Cardiac fibroblast (primary cell): ENCODE measurements at places on chromosomes 5 and 9.

GRCh38 chr5:50947906-50948683, 281.7 kb downstream of the PARP8 start:
- no peak for DNase-seq

DNA sequence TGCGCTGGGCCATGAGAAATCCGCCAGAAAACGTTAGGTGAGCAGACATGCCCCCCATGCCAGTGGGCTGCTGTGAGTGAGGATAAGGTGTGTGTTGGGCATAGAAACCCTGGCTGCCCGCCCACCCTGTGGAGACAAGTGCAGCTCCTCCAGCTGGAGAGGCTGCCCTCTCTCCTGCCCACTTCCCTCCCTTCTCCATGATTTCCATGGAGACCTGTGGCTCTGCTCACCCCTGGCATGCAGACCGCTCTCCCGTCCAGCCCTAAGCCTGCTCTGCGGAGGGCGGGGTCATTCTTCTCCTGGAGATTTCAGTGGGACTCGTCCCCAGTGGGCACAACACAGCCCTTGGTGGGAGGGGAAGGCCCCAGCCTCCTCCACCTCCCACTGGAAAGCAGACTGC, 133.0 kb upstream of the FAM120A start:
- no peak for DNase-seq

DNA sequence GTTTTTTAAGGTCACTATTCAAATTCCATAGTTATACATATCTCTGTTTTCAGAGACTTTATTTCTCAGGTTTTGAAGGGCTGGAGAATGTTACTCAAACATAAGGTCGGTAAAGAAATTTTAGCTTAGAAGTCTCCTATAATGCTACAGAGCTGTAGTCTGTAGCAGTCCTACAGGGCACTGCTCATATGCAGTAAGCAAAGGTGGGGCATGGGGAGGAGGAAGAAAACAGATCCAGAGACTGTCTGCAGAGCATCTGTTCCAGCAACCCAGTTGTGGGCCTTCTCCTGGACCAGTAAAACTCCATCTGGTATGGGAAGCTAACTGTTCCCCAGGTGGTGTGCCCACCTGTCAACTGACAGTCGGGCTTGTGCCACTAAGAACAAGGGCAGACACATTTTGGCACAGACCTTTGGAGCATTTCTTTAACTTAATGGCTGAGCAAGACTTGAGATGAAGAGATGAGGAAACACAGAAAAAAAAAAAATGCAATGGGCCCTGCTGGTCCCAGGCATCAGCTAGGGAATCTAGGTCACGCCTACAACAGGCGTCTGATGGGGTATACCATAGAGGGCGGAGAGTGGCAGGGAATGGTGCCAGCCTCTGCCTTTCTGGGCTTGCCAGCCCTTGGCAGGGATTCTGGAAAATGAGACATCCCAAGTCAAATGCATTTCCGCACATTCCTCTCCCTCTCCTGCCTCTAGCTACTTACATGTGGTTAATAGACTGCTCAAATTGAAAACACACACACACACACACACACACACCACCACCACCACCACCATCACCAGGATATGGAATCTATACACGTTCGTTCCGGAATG, 218.9 kb downstream of the ARL15 start:
- peak; percentile 33 for DNase-seq

DNA sequence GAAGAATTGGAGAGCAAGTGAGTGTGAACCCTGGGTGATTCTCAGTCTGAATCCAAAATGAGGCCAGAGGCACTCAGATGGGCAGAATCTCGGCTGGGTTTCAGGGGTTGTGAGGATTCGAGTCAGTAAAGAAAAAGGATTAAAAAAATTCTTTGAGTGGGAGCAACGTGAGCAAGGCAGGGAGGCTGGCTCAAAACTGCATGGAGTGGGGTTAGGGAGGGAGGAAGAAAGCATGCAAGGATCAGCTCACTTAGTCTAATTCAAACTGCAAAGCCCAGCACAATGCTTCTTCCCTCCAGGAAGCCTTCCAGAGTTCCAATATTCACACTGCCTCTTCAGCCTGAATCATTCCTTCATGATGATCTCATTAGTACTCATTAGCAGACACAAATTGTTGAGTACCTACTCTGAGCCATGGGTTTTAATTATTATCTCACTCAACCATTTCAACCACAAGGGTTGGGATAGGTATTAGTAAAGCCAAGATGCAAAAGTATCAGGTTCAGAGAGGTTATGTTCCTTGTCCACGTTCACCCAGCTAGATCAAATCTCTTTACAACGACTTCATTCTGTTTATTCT, 95.8 kb downstream of the BRINP1 start:
- DNase-seq = no peak

DNA sequence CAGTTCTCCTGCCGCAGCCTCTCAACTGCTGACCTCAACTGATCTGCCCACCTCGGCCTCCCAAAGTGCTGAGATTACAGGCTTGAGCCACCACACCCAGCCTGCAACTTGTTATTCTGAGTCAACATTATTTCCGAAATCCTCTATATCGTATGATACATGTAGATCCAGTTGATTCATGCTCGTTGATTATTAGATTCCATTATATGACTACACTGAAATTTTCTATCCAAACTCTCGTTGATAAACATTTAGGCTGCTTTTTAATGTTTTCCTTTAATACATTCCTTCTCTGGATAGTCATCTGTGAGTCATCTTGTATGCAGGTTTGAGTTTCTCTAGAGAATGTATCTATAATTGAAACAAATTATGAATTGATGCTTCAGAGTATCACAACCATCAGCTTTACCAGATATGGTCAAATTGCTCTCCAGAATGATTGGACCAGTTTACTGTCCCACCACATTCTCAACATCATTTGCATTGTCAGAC, 4.1 kb downstream of the CDK7 start:
- peak; percentile 26 for DNase-seq

DNA sequence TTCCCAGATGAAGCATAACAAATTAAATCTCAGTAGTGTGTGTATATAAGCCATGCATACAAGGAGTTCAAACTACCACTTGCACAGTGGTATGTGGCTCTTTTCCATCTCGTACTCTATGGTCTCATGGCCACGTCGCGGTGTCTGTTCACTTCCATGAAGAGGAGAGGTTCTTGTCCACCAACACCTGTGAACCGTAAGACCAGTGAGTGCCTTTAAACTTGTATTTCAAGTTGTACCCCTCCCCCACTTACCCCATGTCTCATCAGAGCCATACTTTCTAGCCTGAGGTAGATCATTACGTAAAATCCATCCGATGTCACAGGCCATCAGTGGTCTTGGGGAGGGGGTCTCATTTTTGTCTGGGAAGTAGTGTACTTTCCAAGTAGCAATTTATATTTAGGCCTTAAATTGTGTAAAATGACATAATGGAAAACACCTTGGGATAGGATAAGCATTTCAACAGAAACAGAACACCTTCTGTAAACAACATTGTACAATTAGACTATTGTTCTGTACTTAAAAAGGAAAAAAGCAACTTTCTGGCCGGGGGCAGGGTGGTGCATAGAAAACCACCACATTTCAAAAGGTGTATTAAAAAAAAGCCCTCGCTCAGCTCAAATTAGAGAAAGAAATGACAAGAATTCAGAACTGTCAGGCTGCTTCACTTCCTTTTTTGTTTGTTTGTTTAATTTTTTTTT, 163.0 kb downstream of the SMARCA2 start:
- no peak for DNase-seq

- peak; percentile 15 for DNase-seq
Measured at GRCh38 chr5:90878081-90878480, 319.5 kb downstream of the ADGRV1 start.

DNA sequence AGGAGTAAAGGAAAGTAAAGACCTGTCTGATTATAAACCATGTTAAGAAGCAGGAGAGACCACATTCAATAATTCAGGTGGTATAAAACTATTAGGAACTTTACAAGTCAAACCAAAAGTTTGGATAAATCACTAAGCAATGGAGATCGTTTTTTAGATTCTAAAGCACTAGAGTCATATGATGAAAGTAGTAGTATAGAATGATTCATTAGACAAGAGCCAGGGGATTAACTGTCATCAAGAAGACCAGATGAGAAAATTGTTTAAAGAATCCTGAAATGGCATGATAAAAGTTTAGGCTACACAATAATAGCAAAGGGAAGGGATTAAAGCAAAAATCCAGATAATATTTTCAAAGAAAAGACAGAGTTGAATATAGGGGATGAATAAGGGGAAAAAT, 12.9 kb upstream of the CARNMT1 start:
- no peak for DNase-seq

DNA sequence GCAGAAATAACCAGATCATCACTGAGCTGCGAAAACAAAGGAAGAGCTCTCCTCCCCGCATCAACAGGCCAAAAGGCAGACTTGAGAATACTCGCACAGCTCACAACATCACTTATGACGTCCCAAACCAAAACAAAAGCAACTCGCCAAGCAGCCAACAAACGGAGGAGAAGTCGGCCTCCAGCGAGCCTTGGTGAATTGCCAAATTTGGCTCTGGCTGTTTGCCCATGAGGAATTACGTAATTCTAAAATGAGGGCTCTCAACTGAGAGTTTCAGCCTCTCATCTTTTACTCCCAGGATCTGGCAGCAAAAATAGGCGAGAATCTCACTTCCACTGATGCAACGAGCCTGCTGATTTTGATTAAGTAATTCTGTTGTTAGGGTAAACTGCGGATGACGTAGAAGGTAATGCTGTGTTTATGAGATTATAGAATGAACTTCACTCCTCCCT, 51.7 kb upstream of the SEMA6A start:
- peak; percentile 87 for DNase-seq

GRCh38 chr9:6214903-6215302, 704 bp upstream of the IL33 start:
- peak; percentile 85 for DNase-seq

DNA sequence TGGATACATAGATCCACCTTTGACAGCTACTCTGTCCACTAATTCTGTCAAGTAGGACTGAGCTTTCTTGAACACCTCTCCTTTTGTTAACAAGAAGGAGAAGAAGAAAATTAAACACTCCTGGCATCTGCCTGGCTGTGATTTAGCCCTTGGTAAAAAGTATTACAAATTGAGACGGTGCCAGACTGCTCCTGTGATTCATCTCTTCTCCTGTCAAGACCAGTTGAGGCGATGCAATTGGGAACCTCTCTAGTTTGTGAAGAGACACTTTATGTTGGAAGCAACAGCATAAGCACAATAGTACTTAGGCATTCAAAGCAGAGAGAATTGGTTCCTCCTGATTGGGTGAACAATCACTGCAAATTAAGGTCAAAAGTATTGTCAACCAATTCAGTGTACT, 72.7 kb downstream of the GHR start:
- DNase-seq = peak; percentile 60

DNA sequence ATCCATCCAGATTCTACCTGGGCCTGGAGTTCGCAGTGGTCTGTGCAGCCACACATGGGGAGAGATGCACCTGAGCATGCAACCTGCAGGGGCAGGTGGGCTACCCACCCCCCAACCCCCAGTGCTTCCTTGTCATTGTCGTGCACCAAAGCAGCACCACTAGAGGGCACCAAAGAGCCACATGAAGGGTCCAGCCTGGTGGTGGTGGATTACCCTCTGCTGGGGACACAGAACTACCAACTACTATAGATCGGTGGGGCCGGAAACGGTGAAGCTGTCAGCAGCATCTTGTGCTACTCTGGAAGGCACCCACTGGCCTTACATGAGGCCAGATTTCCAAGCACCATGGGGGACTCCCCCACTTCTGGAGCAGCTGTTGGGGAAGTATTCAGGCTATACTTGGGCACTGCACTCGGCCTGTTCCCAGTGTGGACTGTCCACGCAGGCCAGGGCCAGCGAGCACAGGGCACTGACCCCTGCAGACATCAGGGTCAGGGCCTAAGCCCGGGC, 60.2 kb upstream of the TBC1D2 start:
- peak; percentile 93 for DNase-seq

GRCh38 chr9:73548201-73548600, 396.5 kb downstream of the ANXA1 start:
- no peak for DNase-seq

GRCh38 chr9:122367774-122368460, 2.9 kb upstream of the PTGS1 start:
- DNase-seq = no peak

DNA sequence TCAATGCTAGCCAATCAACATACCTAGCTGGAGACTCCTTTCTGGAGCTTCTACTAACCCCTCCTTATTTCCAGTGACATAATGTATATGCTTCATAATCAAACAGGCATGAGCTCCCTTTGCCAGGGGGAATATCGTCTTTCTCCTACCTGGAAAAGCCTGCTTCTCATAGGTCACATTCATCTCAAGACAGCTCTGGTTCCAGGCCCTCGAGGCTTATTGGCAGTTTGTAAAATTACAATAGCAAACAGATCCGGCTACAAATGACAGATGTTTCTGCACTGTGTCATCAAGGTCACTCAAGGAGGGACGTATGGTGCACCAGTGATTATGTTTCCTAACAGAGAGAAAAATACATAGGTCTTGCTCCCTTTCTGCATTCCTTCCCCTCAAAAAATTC, 140.0 kb downstream of the SAXO1 start:
- no peak for DNase-seq

DNA sequence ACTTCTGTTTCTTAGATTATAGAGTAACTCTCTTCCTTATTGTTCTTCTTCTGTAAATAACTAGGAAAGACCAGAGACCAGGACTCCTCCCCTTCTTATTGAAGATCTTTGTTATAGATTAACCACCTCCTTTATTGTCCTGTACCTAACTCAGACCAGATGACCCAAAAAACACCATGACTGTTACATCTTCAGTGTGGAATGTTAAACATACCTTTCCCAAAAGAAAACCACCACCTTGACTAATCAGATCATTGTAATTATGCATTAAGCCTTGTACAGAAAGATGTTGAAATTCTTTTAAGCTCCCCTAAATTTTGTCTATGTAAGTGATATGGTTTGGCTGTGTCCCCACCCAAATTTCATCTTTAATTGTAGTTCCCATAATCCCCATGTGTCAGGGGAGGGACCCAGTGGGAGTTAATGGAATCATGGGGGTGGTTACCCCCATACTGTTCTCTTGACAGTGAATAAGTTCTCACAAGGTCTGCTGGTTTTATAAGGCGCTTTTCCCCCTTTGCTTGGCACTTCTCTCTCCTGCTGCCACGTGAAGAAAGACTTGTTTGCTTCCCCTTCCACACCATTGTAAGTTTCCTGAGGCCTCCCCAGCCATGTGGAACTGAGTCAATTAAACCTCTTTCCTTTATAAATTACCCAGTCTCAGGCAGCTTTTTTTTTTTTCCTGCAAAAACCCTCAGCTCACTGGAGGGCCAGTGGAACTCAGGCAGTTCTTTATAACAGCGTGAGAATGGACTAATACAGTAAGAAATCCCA, 26.3 kb downstream of the ARSB start:
- DNase-seq = no peak

GRCh38 chr9:4366591-4367330, 66.9 kb upstream of the GLIS3 start:
- DNase-seq = peak; percentile 71
